Stimulated activated CD4-positive, alpha-beta T cell treated with anti-CD3 and anti-CD28 coated beads, Interleukin-12 subunit alpha, Interleukin-12 subunit beta, amount 100 ng/mL, for 24 hours (primary cell): ENCODE measurements at places on chromosomes 13 and 19.

DNA sequence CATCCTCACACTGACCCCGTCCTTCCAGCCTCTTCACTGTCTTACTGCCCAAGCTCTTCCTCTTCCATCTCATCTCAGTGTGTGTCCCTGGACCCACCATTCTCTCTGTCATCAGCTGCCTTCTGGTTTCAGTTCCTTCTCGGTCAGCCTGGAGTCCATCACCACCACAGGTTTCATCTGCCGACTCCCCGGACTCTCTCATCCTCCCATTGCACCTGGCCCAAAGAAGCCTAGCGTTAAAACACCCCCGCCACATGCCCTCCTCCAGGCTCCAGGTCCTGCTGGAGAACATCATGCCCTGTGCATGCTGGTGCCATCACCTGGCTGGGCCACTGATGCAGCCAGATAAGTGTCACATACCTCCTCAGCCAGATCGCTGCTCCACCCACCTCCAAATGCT is 122.1 kb upstream of the GPR12 start:
- DNase-seq = no peak

GRCh38 chr19:12400633-12401502 is at the start of gene ZNF799:
Gene ZNF799, minus strand, starts transcription at chr19:12401271. Its CDS starts 201 bp downstream, at chr19:12401070.
- DNase-seq = peak; percentile 79

GRCh38 chr13:74067818-74068217 is 66.4 kb downstream of the KLF12 start:
- DNase-seq = no peak

DNA sequence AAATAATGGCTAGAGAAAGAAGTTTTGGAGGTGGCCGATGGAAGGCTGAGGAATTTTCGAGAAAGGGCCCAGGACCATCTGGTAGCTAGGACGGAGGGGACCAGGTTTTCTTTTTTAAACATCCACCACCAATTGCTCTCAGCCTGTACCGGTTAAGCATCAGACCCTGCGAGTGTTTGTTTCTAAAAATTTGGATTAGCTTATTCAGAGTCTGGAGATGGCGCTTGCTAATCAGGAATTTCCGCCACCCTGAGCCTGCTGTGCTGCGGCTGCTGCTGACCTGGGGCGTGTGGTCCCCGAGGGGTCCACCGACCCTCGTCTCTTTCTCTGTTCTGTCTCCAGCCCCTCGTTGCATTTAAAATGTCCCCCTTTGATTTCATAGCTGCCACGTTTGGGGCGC is 2.0 kb downstream of the UHRF1 start:
- DNase-seq = no peak

DNA sequence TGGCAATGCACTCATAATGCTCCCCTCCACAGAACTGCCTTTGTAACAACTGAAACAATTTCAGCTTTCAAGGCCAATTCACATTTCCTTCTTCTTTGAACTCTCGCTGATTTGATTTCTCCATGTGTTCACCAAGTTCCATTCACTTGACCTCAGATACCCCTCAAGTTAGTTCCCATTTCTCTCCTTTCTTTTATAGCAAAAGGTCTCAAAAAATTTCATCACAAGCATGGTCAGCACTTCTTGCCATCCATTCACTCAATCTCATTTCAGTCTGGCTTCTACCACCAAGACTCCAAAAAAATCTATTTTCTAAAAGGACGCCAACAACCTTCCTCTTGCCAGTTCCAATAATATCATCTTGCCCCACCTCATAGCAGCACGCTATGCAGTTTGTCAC is 135.7 kb downstream of the DIAPH3 start:
- no peak for DNase-seq

DNA sequence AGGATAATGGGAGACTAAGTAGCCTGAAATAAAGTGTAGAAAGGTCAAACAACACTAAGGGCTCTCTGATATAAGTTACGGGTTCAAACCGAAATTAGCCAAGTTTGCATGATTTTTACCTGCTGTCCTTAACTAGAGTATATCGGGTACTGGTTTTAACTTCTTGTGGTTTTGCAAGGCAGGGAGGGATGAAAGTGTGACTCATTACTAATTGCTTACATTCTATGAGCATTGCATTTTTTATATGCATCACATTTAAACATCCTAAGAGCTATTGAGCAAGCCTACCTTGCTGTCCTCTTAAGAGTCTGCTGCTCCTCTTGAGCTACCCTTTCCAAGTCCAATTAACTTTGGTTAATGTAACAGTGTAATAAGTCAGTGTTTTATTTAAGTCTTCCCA is 415.4 kb downstream of the SLITRK5 start:
- DNase-seq = no peak

DNA sequence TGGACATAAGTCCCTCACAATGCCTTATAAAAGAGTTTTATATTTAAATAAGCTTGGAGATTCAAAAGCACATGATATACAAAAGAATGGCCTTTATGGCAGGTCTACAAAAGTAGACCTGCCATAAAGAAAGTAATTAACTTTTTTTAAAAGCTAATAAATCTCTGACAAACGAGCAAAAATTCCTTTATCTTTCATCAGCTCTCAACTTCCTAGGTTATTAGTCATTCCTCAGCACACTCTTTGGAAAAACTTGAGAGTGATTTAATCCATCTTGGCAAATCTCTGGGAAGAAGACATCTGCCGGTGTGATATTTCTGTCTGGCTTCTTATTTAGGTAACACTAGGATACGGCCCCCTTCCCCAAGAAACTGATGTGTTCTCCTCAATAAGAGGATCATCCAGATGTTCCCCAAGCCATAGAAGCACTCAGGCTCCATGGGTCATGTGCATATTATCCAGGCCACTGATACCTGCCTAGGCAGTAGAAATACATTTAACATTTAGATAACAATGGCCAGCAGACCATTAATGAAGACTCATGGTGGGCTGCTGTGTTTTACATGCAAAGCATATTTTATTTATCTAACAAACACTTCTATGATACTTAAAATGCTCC is 372.7 kb downstream of the LIG4 start:
- DNase-seq = no peak

DNA sequence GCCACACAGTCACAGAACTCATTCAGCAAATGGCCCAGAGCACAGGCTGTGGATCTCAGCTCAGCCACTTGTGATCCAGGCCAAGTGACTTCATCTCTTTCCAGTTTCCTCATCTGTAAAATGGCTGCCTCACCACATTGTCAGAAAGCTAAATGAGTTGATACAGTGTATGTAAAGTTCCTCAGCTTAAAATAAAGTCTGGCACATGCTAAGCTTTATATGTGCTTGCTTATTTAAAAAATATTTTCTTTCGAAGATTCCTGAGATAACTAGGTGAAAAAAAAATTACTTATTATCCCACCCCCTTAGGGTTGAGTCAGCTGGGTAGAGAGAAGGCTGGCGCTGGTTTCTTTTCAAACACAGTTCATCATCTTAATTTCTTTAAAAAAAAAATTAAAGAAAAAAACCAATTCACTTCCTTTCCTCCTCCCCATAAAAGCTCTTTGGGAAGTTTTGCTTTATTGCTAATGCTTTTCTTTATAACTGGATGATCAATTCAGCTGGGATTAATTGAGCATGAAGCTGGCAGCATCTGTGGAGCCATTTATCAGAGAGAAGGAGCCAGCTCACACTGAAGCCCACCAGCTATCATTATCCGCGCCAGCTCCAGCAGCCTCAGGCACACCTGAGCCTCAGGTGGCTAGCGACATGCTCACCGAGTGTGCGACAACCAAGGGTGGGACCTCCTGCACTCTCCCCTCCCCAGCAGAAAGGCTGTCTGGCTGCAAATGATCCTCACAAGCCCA is 354.9 kb downstream of the FOXO1 start:
- no peak for DNase-seq

DNA sequence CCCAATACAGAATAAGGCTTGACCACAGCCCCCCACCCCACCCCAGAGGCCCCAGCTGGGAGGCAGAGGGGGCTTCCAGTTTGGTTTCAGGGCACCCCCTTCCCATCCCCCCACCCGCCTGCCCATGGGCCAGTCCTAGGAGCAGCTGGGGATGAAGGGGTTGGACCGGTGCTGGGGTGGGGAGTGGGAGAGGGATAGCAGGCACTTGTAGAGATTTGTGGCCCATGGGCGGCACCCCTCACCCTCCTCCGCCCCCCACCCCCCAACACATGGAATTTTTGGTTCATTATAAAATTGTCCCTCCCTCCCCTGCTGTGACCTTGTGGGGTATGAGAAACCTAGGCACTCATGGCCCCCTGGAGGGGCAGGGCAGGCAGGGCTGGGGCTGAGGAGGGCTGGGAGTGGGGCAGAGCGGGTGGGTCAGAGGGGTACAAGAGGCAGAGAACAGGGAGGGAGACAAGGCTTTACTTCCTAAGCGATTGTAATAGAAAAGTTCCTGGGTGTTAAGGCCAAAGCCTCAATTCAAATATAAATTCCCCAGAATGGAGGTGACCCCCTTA is 5.3 kb upstream of the GSK3A start:
- no peak for DNase-seq

DNA sequence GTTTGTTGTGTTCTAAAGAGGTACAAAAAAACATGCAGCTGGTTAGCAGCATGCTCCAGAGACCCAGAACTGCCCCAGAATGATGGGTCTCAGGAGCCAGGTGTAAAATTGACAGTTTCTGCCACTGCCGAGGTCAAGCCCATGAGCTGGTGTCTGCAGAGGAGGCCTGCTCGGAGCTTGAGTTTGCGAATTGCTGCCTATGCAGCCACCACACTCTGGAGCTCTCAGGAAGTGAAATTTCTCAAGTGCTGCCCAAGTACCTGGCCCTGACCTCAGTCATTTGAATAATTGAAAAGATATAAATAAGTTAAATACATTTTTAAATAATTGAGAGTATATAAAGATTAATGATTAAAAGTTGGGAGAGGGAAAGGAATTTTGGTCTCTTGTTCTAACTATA is 66.4 kb downstream of the ZAR1L start:
- no peak for DNase-seq
